ENCODE measurements at places on chromosomes 11 and 22.

DNA sequence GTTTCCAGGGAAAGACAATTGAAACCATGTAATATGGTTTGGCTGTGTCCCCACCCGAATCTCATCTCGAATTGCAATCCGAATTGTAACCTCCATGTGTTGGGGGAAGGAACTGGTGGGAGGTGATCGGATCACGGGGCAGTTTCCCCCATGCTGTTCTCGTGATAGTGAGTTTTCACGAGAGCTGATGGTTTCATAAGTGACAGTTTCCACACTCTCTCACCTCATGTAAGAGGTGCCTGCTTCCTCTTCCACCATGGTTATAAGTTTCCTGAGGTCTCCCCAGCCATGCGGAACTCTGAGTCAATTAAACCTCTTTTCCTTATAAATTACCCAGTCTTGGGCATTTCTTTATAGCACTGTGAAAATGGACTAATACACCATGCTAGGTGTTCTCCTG, 148.3 kb upstream of the CADM1 start:
- H3K4me3 ChIP-seq: no peak overlapping the region
- no peaks in the 10 kb centered on the region for H3K36me3 ChIP-seq
- peaks cover 2% of the 10 kb centered on the region for H3K27me3 ChIP-seq
- H3K4me1 ChIP-seq: no peaks in the 10 kb centered on the region

DNA sequence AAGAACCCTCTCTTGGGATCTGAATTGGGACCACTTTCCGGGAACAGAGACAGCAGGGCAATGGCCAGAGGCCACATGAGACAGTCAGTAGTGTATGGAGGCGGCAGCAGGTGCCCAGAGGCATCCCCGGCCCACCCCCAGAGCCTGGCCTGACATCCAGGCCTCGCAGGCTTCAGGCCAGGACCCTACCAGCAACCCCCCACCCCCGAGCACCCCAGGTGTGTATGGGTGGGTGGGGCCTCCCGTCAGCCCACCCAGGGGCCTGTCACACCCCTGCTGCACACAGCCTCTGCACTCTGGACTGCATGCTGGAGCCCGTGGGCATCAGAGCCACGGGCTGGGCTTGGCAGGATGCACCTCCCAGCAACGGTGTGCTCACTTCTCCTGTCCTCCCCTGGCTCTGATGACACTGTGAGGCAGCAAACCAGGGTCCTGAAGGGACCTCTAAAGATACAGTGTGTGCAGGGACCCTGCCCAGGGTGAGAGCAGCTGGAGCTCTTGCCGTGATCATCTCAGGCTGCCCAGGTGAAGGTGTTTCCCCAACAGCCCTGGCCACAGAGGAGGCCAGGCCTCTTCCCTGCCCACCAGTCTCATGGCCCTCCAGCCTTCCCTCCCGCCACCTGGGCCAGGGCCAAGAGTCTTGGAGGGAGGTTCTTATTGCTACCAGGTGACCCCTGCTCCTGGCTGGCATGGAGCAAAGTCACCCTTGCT, 88.8 kb upstream of the SEPTIN5 start:
- H3K36me3 ChIP-seq: no peaks in the 10 kb centered on the region
- no peak overlapping the region for H3K4me3 ChIP-seq
- no peak overlapping the region for H3K27ac ChIP-seq
- H3K4me1 ChIP-seq: peaks cover 14% of the 10 kb centered on the region

- H3K4me3 ChIP-seq: no peak overlapping the region
- H3K27me3 ChIP-seq: no peaks in the 10 kb centered on the region
- DNase-seq: no peak
These were observed 94.4 kb upstream of the CHRM4 start for GRCh38 chr11:46485856-46486443.

DNA sequence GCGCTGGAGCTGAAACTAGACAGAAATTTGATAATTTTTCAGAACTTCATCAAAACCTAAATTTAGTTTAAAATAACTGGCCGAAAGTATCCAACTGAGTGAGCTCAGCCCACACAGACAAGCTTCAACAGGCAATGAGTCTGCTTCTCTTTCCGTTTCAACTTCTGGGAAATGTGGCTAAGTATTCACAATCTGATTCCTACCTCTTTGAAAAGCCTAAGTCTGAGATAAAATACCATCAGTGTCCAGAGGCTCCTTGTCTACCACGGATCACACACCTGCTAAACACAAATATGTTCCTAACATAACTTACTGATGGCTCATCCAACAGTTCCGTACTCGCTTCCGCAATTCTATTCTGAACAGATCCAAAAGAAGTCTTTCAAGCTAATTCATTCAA, 8.5 kb downstream of the SIK3 start:
- peaks cover under 1% of the 10 kb centered on the region for H3K4me1 ChIP-seq
- H3K27me3 ChIP-seq: no peaks in the 10 kb centered on the region
- H3K36me3 ChIP-seq: no peaks in the 10 kb centered on the region
- no peak overlapping the region for H3K4me3 ChIP-seq
- no peak for DNase-seq

DNA sequence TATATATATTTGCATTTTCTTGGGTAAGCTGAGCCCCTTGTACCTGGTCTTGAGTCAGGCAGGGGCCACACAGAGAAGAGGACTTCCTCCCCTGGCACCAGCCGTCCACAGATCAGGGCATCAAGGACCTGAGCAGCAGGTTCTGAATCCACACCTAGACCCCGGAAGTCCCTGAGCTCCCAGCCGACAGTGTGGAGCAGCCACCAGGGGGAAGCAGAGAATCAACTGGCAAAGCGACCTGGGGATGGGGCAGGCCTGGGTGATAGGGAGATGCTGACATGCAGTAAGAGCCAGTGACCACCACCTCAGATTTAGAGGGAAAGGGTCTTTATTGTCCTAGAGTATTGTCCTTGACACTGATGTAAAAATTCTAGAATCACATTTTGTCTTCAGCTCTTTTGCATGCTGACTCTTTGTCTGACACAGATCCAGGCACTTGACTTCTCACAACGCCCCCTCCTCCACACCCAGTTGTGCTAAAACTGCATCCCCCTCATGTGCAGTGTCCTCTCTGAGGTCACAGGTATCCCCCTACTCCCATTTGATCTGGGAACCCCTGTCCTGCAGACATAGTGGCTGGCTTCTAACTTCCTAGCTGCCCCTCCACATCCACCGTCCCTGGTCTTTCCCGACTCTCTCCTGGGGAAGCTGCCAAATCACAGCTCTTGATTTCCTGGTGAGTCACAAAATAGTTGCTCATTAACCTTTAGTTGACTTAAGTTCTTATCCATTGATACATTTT, 109.3 kb downstream of the GGTLC2 start:
- no peak overlapping the region for H3K27ac ChIP-seq
- DNase-seq: no peak
- H3K36me3 ChIP-seq: no peaks in the 10 kb centered on the region
- peaks cover 12% of the 10 kb centered on the region for H3K27me3 ChIP-seq
- no peaks in the 10 kb centered on the region for H3K4me1 ChIP-seq

- H3K27me3 ChIP-seq: no peaks in the 10 kb centered on the region
- DNase-seq: no peak
- H3K4me3 ChIP-seq: no peak overlapping the region
- no peaks in the 10 kb centered on the region for H3K36me3 ChIP-seq
- H3K4me1 ChIP-seq: no peaks in the 10 kb centered on the region
- no peak overlapping the region for H3K27ac ChIP-seq
These were observed 16.9 kb upstream of the WNT7B start for GRCh38 chr22:45993841-45994240.

GRCh38 chr22:35544189-35544588, 3.6 kb downstream of the RASD2 start:
- H3K27me3 ChIP-seq: peaks cover 7% of the 10 kb centered on the region
- DNase-seq: no peak
- no peaks in the 10 kb centered on the region for H3K36me3 ChIP-seq
- no peak overlapping the region for H3K27ac ChIP-seq
- H3K4me3 ChIP-seq: no peak overlapping the region

- no peak for DNase-seq
- no peaks in the 10 kb centered on the region for H3K27me3 ChIP-seq
- H3K36me3 ChIP-seq: no peaks in the 10 kb centered on the region
- no peak overlapping the region for H3K4me3 ChIP-seq
- no peak overlapping the region for H3K27ac ChIP-seq
These were observed 49.5 kb upstream of the RRM1 start for GRCh38 chr11:4044976-4045646.

- no peak for DNase-seq
- H3K36me3 ChIP-seq: no peaks in the 10 kb centered on the region
- H3K27me3 ChIP-seq: no peaks in the 10 kb centered on the region
- peaks cover 25% of the 10 kb centered on the region for H3K4me1 ChIP-seq
- no peak overlapping the region for H3K27ac ChIP-seq
These were observed 91.5 kb downstream of the MIAT start for GRCh38 chr22:26748845-26749244.

DNA sequence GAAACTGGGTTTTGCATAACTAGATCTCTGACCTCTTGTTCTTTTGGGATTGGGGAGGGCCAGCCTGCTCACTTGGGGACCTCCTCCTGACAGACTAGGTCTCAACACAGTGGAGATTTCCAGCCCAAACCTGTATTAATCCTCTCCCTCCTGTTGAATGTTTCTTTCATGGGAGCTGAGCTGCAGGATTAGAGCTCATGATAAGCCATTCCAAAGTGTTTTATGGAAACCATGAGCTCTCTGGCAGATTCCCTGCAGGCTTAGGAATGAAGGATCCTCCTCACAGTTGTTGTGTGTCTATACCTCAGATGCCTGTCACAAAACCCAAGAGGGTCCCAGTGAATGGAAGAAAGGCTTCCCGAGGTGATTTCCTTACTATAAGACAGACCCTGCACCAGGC, 248.4 kb upstream of the B3GAT1 start:
- H3K36me3 ChIP-seq: no peaks in the 10 kb centered on the region
- H3K27ac ChIP-seq: no peak overlapping the region
- no peak overlapping the region for H3K4me3 ChIP-seq
- DNase-seq: no peak

- H3K27ac ChIP-seq: no peak overlapping the region
- H3K27me3 ChIP-seq: peaks cover 60% of the 10 kb centered on the region
- DNase-seq: peak; percentile 70
- peak overlapping the region; percentile 29 for H3K4me3 ChIP-seq
- H3K4me1 ChIP-seq: peaks cover 34% of the 10 kb centered on the region
- H3K36me3 ChIP-seq: no peaks in the 10 kb centered on the region
These were observed 1.5 kb downstream of the CLCF1 start for GRCh38 chr11:67371911-67372320.

GRCh38 chr22:29555065-29555644, 1.6 kb upstream of the THOC5 start:
- H3K36me3 ChIP-seq: peaks cover 43% of the 10 kb centered on the region
- H3K4me3 ChIP-seq: no peak overlapping the region
- no peaks in the 10 kb centered on the region for H3K4me1 ChIP-seq
- DNase-seq: no peak
- no peak overlapping the region for H3K27ac ChIP-seq

DNA sequence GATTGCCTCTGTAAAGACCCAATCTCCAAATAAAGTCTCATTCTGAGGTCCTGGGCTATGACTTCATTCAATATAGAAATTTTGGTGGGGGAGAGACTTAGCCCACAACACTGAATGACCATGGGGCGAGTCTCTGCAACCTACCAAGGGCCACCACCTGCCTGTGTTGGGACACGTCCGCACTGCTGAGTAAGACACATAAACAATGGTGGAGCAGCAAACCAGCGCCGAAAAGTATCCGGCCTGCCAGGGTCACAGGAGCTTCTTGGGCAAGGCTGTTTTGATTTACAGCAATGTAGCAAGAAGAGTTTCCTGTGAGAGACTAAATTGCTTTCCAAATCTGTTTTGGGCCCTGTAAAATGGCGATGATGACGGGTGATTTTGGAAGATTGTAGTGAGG, 122.3 kb downstream of the SHANK2 start:
- no peak for DNase-seq
- H3K4me3 ChIP-seq: no peak overlapping the region
- H3K27me3 ChIP-seq: no peaks in the 10 kb centered on the region
- peaks cover 8% of the 10 kb centered on the region for H3K36me3 ChIP-seq
- H3K4me1 ChIP-seq: no peaks in the 10 kb centered on the region
- H3K27ac ChIP-seq: no peak overlapping the region

- H3K27ac ChIP-seq: no peak overlapping the region
- H3K4me1 ChIP-seq: no peaks in the 10 kb centered on the region
- no peak for DNase-seq
- no peaks in the 10 kb centered on the region for H3K27me3 ChIP-seq
These were observed 14.0 kb downstream of the EP300 start for GRCh38 chr22:41106122-41106968.

DNA sequence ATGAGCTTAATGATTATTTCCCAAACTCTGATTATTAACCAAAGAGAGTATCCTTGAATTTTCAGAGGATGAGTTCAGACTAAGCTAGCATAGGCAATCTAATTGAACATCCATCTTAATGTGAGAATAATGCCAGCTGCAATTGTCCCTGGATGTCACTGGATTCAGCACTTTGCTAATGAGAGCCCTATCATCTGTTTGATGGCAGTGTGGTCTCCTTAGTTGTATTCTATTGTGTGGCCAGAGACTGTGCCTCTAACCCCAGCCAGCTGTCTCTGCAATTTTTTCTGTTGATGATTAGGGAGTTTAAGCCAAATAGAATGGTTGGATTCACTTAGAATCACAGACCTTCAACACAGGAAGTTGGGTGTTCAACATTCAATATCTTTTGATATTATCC, 1249.5 kb downstream of the FAM181B start:
- no peak overlapping the region for H3K4me3 ChIP-seq
- H3K36me3 ChIP-seq: no peaks in the 10 kb centered on the region
- H3K4me1 ChIP-seq: no peaks in the 10 kb centered on the region
- no peaks in the 10 kb centered on the region for H3K27me3 ChIP-seq
- DNase-seq: no peak

- DNase-seq: no peak
- no peaks in the 10 kb centered on the region for H3K4me1 ChIP-seq
- H3K4me3 ChIP-seq: no peak overlapping the region
These were observed 93.1 kb upstream of the ZC3H12C start for GRCh38 chr11:110000031-110000502.

- no peaks in the 10 kb centered on the region for H3K36me3 ChIP-seq
- no peaks in the 10 kb centered on the region for H3K4me1 ChIP-seq
- H3K27me3 ChIP-seq: no peaks in the 10 kb centered on the region
- no peak overlapping the region for H3K27ac ChIP-seq
- DNase-seq: no peak
These were observed 29.8 kb downstream of the ABTB2 start for GRCh38 chr11:34327804-34328631.

DNA sequence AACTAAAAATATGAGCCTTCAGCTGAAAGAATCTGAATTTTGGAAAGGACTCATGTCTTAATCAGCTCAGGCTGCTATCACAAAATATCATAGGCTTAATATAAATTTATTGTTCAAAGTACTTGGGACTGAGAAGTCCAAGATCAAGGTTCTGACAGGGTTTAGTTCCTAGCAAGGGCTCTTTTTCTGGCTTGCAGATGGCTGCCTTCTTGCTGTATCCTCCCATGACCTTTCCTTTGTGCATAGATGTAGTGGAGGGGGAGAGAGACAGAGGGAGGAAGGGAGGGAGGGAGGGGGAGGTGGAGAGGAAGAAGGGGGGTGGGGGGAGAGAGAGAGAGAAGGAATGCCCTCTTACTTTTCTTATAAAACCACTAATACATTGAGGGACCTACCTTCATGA, 306.8 kb upstream of the DDI1 start:
- peaks cover 2% of the 10 kb centered on the region for H3K4me1 ChIP-seq
- no peak for DNase-seq
- no peak overlapping the region for H3K27ac ChIP-seq
- H3K27me3 ChIP-seq: no peaks in the 10 kb centered on the region
- H3K36me3 ChIP-seq: no peaks in the 10 kb centered on the region

GRCh38 chr11:82929121-82929520, 27.6 kb downstream of the DDIAS start:
- H3K4me1 ChIP-seq: no peaks in the 10 kb centered on the region
- H3K27ac ChIP-seq: no peak overlapping the region
- peaks cover 10% of the 10 kb centered on the region for H3K36me3 ChIP-seq
- H3K27me3 ChIP-seq: no peaks in the 10 kb centered on the region
- DNase-seq: no peak
- H3K4me3 ChIP-seq: no peak overlapping the region
